ENCODE measurements at places on chromosomes 5 and 9. TPM values are rescaled to one million over a fixed set of nuclear protein-coding genes. Genes with fewer than 3 reads are reported as not detected.

DNA sequence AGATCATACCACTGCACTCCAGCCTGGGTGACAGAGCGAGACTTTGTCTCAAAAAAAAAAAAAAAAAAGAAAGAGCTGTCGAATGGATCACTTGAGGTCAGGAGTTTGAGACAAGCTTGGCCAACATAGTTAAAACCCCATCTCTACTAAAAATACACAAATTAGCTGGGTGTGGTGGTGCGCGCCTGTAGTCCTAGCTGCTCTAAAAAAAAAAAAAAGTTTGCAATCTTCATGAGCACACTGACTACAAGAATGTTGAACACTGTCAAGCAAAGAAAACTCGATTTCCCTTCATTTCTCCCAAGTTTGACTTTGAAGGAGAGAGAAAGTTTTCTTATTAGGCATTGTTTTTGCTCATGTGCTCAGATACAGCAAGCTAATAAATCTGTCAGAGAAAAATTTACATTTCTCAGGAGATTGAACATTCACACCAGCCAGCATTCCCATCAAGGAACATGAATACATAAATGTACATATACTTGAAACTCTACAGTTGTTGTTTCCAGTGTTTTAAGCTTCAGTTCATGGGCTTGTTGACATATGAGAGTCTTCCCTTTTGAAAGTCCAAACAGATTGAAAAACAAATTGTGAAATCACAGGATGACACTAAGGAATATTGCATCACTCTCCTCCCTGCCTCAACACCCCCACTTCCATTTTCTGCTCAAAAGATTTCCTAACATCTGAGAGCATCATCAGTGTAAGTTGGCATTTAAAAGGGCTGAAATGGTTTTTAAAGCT is 81.8 kb downstream of the ARRDC3 start:
- DNase-seq = no peak

The CBY3 gene
- not detected for total RNA-seq

The DIPK1B gene
- 3.0 TPM for total RNA-seq

DNA sequence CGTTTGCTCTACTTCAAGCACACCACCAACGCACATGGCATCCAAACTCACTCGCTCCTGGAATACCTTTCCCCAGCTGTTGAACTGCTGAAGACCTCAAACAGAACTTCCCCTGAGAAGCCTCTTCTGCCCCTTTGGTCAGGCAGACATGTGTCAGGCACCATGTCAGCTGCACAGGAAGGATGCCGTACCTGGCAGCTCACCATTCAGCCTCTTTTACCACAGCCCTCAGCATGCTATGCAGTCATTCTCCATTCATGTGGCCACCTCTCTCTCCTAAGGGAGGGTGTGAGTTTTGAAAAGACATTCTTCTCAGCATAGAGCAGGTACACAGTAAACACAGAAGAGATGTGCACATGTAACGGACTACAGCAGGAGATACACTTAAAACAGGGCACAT is 14.2 kb downstream of the IL4 start:
- DNase-seq = no peak

DNA sequence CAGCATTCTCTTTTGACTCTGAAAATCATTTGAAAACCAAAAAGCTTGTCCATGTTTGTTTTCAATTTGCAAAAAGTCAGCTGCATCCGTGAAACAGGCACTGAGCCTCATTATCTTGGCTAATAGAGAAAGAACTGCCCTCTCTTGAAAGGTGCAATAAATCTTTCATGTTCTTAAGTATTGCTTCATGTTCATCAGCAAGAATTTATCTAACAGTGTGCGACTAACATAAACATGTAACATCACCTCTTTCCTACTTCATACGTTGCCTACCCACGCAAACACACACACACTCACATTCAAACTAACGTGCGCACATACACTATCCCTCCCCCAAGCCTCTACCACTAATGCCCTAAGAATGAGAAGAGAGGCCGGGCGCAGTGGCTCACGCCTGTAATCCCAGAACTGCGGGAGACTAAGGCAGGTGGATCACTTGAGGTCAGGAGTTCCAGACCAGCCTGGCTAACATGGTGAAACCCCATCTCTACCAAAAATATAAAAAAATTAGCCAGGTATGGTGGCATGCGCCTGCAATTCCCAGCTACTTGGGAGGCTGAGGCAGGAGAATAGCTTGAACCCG is 629.7 kb upstream of the ZNF608 start:
- DNase-seq = no peak

The ANXA1 gene
- total RNA-seq = 3.7 TPM

- no peak for DNase-seq
Observed at GRCh38 chr5:14400611-14401010, 181.0 kb upstream of the OTULINL start.

DNA sequence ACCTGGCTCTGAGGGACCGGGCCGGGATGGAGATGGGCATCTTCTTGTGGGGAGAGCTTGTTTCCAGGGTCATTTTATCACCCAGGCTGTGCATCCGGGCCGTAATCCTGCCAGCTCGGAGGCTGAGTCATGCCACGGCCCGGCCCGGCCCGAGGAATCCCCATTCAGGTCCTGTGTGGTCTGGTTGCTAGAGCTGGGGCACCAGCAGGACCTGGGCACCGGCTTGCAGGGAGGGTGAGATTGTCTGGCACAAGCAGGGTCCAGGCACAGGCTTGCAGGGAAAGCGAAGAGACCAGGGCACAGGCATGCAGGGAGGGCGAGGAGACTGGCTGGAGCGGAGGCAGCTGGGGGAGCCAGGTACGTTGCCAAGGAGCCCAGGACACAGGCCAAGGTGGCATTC is 106.8 kb downstream of the RXRA start:
- peak; percentile 57 for DNase-seq

GRCh38 chr5:174624733-174625522 is 99.5 kb upstream of the MSX2 start:
- DNase-seq = no peak

DNA sequence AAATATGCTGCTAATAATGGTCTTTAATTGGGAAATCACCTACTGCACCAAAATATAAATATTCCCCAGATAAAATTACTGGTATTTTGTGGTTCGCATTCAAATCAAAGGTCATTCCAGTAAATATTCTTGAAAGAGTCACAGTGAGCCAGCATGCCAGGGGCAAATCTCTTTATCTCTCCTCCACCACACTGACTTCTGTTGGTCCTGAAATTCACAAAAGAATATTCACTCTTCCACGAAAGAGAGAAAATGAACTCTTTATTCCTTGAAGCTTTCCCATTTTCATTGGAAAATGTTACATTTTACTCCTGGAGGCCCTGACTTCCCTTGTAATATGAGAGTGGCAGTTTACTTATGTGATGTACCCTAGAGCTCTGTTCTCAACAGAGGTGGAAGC is 39.7 kb downstream of the ZNF366 start:
- DNase-seq = no peak

DNA sequence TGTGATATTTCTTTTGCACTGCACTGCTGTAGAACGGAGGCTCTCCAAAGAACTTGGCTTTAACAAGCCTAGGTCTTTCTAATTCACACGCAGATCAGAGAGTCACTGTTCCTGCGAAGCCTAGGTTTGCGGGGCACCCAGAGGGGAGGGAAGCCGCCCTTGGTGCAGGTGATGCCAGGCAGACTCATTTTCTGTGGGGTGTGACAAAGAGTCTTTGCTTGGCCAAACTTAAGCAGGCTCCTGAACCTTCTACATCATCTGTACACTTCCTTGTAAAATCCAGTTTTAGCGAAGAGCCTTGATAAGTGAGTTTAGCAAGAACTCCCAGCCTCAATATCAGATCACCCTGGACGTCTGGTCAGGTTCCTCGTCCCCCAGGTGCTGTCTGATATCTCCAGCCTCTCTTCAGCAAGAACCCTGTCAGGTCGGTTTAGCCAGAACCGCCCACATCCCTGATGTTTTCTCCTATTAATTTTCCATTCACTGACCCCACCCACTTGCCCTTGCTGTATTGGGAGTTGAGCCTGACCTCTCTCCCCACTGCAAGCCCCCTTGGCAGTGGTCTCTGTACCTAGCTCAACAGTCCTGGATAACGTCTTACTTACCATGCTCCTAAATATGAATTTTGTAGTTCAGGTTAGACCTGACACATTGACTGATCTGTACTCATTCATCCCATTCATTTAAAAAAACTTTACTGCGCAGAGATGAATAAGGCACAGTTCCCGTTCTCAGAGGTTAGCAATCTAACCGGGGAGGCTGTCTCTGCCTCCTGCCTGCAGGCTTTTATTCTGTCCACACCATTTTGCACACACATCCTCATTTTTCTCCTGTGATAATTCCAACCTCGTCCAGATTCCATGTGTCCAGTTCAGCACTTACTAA is 880 bp upstream of the UBAC1 start:
- DNase-seq = no peak

DNA sequence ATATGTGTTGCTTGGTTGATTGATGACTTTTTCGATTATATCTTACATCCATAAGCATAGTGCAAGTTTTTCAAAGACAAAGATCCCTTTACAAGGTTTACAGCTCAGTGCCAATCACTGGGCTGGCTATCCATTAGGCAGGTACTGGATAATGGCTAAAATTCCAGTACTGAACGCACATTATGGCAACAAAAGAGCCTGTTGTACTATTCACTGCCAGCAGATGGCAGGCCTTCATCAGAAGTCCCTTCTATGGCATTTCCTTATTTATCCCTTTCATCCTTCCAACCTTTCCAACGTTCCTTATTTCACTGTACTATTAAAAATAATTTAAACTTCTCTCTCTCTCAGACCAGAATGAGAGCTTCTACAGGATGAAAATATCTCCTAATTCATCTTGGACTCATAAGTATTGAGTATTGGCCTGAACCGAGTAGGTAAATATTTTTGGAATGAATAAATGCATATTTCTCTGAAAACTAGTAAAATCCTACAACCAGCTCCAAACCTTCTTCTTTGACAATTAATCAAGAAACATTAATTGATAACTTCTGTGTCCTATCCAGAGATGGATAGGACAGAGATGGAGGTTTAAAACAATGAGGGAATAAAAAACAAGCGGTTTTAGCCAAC is 6.7 kb upstream of the WNT8A start:
- DNase-seq = peak; percentile 58

GRCh38 chr9:15077946-15078729 is 167.9 kb upstream of the FREM1 start:
- no peak for DNase-seq

DNA sequence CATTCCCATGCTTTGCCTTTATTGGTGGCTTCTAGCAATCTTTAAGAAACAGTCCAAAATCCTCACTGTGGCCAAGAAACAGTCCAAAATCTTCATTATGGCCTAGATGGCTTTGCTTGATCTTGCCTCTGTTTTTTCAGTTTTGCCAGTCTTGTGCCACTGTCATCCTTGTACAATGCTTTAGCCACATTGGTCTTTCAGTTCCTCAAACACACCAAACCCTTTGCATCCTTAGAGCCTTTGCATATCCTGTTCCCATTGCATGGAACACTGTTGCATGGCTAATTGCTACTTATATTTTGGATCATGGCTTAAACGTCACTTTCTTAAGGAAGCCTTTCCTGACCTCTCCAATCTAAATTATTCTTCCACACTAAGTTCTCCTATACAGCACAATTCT is 22.1 kb downstream of the MRRF start:
- DNase-seq = no peak
